ENCODE measurements at places on chromosomes 16 and 17.

DNA sequence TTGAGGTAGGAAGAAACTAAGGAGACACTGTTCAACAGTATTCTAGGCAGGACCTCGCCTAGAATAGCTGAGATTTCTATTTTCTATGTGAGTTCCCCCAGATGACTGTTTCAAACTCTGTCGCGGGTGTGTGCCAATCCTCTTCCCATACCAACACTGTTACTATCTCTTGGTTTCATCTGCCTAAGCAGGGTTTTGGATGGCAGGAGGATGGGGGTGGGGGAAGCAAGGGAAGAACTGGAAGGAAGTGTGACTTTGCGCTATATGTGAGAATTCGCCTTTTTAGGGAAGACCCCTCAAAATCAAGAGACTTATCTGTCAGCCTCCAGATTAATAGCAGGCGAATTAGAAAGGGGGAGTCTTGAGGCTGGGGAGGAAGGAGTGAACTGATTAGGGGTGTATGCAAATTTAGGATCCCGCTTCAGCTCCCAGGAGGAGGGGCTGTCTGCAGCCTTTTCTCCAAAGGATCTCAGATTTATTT is 521 bp upstream of the G6PC3 start:
- no peak for DNase-seq

DNA sequence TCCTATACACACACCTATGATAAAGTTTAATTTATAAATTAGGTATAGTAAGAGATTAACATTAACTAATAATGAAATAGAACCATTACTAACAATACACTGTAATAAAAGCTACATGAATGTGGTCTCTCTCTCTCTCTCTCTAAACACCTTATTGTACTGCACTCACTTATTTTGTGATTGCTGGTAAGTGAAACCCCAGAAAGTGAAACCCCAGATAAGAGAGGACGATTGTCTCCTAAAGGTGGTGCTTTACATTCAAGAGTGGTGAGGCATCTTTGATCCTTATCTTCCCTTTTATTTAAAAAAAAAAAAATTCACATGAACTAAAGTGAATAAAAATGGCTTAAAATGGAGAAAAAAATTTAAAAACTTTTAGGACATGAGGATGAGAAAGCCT is 80.1 kb upstream of the TRAP1 start:
- no peak for DNase-seq

- no peak for DNase-seq
Measured at GRCh38 chr16:77335652-77336234, 99.1 kb downstream of the ADAMTS18 start.

DNA sequence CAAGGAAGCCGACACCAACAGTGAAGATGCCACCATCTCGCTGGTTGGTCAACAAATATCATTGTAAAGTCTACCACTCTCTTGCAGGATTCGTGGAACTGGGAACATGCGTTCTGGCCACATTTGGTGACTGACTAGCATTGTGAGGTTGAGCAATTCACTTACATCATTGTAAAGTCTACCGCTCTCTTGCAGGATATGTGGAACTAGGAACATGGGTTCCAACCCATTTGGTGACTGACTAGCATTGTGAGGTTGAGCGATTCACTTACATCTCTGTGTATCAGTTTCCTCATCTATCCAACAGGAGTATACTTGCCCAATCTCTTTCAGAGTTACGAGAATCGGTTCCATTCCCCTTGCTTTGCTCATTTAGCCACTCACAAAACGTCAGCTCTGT is 42.6 kb upstream of the RPH3AL start:
- no peak for DNase-seq

- no peak for DNase-seq
Measured at GRCh38 chr16:61263400-61263799, 772.8 kb downstream of the CDH8 start.

DNA sequence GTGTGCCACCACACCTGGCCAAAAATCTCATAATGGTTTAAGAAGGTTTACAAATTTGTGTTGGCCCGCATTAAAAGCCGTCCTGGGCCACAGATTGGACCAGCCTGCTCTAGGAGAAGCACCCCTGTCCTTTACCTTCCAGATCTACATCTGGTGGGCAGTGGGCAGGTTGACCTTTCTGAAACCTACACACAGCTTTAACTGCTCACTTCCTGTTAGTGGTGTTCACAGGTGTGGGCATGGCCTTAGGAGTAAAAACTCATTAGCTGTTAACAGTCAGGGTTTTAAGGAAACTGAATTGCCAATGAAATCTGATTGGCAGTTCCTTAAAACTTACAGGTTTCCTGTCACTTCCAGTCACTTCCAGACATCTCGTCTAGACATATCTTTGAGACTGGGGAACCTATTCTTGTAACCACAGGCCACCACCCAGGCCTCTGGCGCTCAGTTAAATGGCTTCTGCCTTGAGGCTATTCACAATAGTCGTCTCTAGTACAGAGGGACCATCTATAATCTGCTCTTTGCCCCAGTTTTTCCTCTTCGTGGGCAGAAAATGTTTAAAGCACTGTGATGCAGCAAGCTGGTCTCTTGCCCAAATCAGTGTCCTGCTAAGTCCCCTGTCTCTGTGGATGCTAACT is 29.3 kb downstream of the GNGT2 start:
- DNase-seq, result no peak

GRCh38 chr17:4807605-4808377 is 839 bp downstream of the PLD2 start:
- no peak for DNase-seq

Measured in HEK293T (cell line).